ENCODE measurements at places on chromosomes 5 and 9.

DNA sequence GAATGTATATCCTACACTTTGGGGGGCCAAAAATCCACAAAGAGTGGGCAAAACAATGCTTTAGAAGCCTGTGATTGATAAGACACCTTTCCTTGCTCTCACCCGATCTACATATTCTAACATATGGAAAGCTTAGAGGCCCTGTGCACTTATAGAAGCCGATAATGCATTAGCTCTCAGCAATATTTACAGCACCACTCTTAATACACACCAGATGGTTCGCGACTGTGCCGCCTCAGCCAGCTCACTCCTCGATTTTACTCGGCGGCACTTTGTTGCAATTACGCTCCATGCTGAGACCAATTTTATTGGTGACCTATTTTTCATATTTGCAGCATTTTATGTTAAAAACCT, 18.8 kb downstream of the NR2F1 start:
- DNase-seq: no peak

DNA sequence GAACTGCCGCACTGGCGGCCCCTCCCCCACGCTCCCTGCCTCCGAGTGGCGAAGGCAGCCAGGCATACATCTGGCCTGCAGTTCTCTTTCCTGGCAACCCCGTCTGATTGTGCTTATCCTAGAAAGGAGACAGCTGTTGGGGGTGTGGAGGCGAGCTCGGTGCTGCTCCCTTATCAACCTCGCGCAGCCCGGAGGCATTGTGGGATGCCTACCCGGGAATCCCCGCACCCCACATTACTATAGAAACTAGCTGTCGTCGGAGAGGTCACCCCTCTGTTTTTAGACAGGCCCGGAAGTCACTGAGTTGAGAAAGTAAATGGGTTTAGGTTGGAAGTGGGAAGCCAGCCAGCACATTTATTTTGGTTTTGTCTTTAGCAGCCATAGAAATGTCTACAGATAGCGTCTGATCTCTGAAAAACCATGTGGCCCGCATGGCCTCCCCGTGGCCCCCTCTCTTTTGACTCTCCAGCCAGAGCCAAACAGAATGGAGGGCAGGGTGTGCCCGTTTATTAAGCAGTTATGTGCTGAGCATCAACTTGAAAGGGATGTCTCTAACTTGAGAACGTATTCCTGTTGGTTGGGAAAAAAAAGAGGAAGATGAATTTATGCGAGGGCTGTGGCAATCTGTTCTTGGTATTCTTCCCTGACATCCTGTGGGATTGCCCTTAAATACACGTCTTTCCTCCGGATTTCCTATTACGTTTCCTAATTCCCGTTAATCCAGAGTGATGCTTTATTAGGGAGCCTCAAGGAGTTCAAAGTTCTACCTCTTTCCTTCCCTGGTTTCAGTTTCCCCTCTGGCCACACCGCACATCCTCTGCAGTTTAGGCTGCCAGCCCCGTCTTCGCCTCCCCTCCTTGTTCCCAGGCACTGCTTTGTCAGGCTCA, 3.9 kb downstream of the STC2 start:
- peak; percentile 95 for DNase-seq

DNA sequence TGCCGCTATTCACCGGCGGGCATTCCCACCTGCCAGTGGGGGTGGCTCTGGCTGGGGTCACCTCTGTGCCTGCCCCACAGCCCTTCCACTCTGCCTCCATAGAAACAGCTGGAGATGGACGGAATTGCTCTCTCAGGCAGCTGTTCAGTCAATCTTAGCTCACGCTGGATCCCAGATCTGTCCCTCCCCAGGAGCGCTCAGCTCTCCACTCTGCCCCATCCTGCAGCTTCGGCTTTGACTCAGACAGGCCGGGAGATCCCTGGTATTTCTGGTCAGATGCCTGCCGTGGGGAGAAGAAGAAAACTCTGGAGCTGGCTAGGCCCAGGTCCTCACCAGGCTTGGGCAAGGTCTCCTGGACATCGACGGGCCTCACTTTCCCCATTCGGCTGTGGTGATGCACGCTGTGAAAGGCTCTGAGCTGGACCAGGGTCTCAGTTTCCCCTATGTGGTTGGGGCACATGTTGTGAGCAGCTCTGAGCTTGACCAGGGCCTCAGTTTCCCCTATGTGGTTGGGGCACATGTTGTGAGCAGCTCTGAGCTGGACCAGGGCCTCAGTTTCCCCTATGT, 7.6 kb upstream of the SLC9A3 start:
- no peak for DNase-seq

DNA sequence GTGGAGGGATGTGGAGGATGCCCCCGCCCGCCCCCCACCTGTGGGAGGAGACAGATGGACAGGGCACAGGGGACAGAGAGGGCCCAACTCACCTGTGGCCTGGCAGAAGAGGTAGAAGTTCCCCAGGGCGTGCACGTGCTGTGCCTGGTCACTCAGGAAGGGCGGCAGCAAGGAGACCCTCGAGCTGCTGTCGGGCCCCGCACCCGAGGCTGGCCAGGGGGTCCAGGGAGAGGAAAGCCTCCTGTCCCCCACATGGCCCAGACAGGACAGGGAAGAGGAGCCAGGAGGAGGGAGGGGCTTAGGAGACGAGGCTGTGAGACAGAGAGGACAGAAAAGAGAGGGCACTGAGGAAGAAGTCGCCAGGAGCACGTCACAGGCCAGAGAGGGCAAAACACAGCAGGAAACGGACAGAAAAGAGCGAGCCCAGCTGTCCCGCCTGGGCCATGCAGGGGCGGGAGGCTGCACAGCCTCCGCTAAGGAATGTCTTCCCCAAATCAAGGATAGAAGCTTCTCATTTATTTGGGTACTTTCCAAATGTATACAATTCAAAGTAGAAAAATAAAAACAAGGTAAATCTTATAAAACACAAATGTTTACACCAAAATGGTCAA, 58.5 kb downstream of the SECISBP2 start:
- DNase-seq: no peak

GRCh38 chr5:77643654-77644370, 5.3 kb upstream of the OTP start:
- DNase-seq: no peak

GRCh38 chr9:72396247-72397091, 31.5 kb upstream of the ZFAND5 start:
- no peak for DNase-seq

GRCh38 chr9:125816321-125816720, 69.1 kb downstream of the PBX3 start:
- DNase-seq: no peak

DNA sequence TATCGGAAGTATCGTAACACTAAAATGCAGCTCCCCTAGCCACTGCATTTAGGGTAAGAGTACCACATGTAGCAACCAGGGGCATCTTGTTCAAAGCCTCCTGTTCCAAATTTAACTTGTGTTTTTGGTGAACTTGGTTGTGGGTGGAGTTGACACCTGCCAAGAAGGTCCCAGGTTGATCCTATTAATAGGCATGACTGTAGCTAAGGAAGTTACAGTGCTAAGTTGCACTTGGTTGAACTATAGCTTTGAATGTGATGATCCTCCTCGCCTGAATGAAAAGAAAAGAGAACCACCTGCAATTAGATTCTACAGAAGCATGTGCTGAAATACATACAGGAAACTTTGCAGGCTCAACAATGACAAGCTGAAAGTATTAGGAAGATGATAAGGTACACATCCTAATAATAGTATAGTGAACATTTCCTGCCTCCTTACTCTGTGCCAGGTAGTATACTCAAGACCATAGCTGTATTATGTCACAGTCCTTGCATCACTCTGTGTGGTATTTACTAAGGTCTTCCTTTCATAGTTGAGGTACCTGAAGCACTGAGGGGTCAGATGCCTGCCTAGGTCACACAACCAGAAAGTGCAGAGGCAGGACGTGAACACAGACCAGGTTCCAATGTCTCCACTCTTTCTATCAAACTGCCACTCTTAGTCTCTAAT, 64.5 kb upstream of the PIP5K1B start:
- no peak for DNase-seq

DNA sequence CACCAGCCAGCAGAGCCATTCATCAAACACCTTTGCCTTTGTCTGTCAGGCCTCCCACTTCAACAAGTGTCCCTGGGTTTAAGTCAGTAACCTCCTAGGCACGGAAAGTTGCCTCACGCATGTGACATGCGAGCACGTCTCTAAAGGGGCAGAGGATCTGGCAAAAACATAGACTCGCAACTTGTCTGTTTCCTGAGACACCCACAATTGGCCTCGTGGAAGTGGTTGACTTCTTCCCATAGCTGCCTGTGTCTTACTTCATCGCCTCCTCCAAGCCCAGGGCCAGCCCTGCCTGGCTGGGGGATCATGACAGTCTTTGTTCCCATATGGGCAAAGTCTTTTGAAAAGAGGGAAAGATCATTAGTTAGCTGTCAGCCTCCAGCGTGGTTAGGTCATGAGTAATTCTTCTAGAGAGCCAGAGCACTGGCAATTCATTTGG, 35.5 kb upstream of the GLRX start:
- DNase-seq: peak; percentile 52

DNA sequence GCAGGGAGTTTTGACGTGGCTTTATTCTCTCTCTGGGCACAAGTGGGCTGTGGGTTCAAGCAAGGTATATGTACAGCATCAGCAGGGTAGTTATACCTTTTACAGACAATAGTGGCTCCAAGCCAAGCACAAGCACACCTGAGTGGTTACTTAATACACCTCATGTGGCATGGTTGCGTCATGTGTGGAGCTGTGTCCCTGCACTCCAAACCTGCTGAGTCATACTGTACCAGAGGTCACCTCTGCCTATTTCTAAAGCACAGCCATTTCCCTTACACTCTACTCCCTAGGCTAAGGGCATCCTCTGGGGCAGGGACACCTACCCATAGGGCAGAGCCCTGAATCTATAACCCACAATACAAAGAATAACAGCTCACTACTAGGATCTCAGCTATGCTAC, 147.3 kb downstream of the OSTF1 start:
- DNase-seq: no peak

DNA sequence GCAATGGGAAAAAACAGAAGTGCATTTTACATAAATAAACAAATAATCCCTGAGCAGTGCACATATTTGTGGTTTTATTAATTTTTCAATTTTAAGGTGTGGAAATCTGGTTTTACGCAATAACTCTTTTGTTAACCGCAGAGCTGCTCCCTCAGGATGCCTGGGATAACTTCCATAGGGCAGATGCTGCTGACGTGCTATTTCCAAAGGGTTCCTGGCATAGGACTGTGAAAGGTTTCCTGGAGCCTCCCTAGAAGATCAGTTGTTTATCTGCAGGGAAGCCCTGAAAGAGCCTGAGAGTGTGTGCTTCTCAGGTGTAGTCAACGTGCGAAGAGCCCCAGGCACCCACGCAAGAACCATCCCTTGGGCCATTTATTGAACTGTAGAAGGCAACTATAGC, 443.5 kb downstream of the PLK2 start:
- no peak for DNase-seq

- DNase-seq: peak; percentile 83
Observed at GRCh38 chr5:135565725-135566421, 12.9 kb downstream of the CXCL14 start.

GRCh38 chr9:12698986-12699385, 5.8 kb downstream of the TYRP1 start:
- no peak for DNase-seq

- DNase-seq: no peak
Observed at GRCh38 chr5:22521521-22521920, 331.6 kb downstream of the CDH12 start.

GRCh38 chr9:87324613-87325194, 173.0 kb upstream of the DAPK1 start:
- no peak for DNase-seq

- no peak for DNase-seq
Observed at GRCh38 chr5:176296-176823, 14.9 kb upstream of the LRRC14B start.

- no peak for DNase-seq
Observed at GRCh38 chr5:58326022-58326421, 133.9 kb downstream of the PLK2 start.

DNA sequence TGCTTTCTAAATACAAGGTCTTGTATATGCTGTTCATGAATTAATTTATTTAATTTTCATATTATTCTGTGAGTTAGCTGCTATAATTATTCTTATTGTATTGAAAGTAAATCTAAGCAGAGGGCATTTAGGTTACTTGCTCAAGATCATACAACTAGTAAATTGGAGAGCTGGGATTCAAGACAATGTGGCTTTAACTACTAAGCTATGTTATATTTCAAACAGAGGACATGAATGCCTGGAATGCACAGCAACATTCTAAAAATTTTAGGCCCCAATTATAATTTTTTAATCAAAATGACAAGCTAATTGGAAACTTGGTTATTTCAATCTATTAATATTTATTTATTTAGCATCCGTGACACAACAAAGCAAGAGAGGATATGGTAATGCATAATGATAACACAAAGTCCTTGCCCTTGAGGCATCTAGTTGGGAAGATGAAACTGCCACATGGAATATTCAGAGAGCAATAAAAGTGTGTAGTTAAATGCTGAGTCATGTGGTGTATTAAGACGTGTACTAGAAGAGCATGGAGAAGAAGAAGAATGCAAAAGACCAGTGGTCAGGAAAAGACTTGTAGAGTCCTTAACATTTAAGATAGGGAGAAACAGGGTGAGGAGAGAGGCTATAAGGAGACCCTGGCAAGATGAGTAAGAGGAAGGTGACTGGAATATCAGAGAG, 24.4 kb downstream of the CTXN3 start:
- DNase-seq: no peak

DNA sequence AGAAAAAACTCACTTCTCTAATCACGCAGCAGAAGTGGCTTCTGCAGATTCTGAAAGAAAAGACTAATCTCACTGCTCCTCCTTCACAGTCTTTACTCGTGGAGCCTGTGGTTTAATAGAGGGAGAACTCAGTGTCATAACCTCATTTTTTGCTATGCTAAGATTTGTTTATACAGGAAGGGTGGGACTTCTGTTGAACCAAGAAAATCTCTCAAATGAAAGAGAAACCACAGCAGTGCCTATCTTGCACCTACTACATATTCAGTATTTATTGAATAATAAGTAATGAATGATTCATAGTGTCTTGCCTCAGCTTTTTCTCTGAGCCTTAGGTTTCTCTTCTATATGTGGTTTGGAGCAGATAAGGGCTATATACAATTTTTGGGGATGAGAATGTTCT, 136.1 kb upstream of the DMAC1 start:
- DNase-seq: no peak

- DNase-seq: no peak
Observed at GRCh38 chr5:99033014-99033900, 104.5 kb upstream of the CHD1 start.

GRCh38 chr5:36946101-36946500, 69.5 kb downstream of the NIPBL start:
- DNase-seq: no peak

DNA sequence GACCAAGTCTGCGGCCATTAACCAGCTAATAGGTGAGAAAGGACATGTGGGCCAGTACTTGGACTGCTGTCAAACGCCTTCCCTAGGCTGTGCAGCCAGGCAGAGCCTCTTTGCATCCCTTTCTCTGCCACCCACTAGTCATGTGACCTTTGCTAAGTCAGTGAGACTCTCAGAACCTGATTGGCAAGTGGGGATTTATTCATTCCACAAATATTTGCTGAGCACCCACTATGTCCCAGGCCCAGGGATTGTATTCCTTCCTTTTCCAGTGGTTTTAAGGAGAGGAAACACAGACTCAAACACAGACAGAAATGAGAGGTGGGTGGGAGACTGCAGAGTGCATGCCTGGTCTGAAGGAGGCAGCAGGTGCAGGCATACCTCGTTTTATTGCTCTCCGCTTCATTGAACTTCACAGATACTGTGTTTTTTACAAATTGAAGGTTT, 71.6 kb upstream of the GALNT10 start:
- no peak for DNase-seq
